Stimulated activated CD4-positive, alpha-beta T cell treated with anti-CD3 and anti-CD28 coated beads, Interleukin-1b, Interleukin-23, amount 100 ng/mL, for 1 hour (primary cell): ENCODE measurements at places on chromosomes 11 and 22.
A peak's percentile ranks its signal among the peaks of the same experiment; 100 is the strongest.

DNA sequence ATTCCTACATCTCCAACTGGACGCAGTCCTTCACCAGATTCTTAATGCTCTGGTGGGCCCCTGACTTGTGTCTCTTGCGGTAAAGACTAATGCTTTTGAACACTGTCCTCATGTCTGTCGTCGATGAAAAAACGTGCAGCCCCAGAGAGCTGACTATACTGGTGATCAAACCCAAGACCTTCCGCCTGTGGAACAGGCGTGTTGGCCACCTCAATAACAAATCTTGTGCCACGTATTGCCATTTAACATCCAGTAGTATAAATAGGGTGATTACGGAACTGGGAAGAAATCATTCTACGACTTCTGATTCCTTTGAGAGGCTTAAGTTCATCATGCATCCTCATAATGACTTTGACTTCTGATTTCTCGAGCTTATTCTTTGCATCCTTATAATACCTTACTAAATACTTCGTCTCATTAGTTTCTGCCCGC is 45.6 kb downstream of the OR4D9 start:
- no peak for DNase-seq

DNA sequence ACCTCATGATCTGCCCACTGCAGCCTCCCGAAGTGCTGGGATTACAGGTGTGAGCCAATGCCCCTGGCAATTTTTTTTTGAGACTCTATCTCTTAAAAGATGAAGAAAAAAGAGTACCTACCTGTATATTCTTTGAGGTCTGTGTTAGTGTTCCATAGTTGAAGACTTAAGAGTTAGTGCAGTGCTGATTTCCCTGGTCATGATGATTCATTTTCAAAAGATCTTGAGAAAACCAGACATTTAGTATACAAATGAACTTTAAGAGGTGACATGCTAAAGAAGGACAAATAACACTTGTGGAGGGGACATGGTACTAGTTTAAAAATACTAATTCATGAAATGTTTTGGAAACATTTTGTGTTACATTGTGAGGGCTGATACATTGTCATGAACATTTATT is 17.7 kb downstream of the CBL start:
- no peak for DNase-seq

DNA sequence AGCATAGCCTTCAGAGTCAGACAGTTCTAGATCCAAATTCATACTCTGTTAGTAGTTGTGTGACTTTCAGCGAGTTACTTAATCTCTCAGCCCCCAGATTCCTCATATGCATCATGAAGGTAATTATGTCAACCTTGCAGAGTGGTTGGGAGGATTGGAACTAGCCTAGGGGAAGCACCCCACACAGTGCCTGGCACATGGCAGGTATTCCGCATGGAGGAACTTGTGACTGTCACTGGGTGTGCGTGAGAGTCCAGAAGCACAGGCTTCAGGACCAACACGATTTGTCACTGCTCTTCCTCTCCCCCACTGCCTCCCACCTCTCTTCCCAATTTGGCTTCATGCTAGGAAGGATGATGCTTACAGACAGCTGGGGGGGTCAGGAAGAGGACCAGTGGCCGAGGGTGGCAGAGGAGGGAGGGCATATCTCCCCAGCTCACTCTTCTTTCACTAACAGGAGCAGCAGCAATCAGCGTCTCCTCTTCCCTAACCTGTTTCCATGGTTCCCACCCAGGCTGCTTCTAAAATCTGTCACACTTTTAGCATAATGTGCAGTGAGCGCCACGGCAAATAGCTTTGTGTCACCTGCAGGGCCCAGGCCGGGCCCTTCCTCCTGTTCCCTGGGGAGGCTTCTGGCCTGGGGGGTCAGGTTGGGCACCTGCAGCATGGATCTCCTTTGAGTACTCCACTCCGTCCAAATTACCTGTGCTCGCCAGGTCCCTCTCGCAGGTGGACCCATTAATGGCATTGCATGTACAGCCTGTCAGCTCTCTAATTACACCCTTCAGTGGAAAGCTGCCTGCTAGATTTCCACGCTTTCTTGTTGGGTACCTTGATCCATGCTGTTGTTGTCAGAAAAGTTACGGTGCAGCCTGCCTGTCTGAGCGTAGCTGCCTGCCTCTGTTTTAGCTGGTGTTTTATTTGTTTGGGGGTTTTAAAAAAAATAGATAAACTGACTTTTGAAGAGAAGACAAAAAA is 400.4 kb downstream of the NXPE2 start:
- no peak for DNase-seq

GRCh38 chr11:61947486-61948210 is 2.5 kb upstream of the BEST1 start:
- peak; percentile 23 for DNase-seq

- DNase-seq = no peak
Observed at GRCh38 chr11:15473954-15474837, 359.5 kb downstream of the INSC start.

DNA sequence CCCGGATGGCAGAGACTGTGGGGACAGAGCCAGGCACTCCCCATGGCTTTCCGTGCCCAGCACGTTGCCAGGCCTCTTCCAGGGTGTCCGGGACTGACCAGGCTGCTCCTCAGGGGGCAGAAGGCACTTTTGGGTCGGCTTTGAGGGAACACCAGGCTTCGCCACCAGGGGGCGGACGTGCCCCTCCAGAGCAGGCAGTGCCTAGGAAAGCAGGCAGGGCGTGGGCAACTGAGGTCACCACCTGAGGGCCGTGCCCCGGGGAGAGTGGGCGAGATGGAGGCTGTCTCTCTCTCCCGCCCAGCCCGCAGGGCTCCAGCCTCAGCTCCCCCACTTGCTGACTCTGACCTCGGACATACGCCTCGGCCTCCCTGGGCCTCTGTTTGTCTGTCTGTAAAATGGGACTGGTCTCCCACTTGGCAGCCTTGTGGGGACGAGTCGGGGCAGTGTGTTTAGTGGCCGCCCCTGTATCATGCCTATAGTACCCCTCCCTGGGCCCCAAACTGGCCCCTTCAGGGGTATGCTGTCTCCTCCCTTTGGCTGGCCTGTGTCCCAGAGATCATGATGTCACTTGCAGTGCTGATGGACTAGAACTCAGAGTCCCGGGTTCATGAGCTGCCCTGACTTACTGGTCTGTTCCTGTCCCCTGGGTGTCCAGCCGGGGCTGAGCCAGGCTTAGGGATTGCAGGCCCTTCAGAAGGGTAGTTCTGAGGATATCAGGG is 4.4 kb upstream of the PRR5 start:
- DNase-seq = peak; percentile 77
